ENCODE measurements at places on chromosomes 6 and 20.
A peak's percentile ranks its signal among the peaks of the same experiment; 100 is the strongest.

DNA sequence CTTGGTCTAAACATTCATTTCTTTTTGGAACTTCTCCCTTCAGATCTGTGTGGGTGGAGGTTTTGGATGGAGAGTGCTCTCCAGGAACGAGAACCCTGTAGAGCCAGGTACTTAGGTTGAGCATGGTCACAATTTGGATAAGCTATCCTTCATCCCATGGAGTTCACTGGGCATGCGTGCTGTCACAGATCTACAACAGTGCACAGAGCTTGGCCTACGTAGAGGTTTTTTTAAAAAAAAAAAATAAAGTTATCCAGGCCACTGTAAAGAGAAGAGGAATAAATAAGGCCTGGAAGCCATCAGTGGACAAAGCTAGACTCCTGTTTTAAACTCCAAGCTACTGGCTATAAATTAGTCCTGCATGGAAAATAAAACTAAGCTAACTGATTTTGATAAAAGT, 165.6 kb downstream of the SLC24A3 start:
- no peak for DNase-seq

GRCh38 chr6:133277228-133277899, 36.2 kb downstream of the EYA4 start:
- DNase-seq = no peak

GRCh38 chr20:45433316-45433715, 17.4 kb downstream of the PIGT start:
- no peak for DNase-seq

GRCh38 chr6:137272403-137272802, 53.2 kb upstream of the IFNGR1 start:
- no peak for DNase-seq

GRCh38 chr20:39048000-39048696, 86.0 kb downstream of the DHX35 start:
- peak; percentile 39 for DNase-seq

DNA sequence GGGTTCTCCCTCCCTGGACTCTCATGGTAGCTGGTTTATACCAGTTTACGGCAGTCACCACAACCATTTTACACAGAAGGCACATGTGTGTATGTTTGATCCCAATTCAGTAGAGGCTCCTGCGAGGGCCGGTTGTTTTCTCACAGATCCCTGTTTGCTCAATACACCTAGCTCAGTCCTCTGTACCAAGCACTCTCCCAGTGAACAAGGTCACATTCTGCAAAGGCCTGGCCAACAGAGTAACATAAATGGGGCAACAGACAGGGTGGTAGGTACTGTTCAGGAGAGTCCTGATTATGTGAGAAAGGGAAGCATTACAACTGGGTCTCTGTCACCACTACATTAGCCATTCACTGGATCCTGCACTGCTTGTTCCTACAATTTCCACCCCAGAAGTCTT, 84.4 kb downstream of the ELOVL5 start:
- DNase-seq = no peak

DNA sequence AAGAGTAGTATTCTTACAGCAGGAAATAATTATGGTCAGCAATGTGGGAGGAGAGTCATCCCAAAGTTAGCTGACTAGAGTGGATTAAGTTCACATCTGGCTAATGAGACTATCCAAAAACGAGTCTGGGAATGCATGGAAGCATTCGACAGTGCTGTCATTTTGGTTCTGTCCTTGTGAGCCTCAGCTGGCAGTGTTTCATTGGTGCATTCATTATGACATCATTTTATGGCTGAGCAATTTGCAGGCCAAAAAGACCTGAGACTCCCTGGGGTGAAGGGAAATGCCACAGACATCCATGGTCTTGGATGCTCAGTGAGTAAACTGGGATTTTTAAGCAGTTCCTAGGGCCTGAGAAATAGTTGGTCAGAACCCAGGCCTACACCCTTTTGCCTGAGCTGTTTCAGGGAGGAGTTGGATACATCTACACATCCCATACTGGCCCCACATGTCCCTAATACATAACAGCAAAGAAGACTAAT, 196.4 kb upstream of the CCN2 start:
- DNase-seq = no peak

- no peak for DNase-seq
Observed at GRCh38 chr6:132650429-132650828, 8.6 kb downstream of the TAAR1 start.

DNA sequence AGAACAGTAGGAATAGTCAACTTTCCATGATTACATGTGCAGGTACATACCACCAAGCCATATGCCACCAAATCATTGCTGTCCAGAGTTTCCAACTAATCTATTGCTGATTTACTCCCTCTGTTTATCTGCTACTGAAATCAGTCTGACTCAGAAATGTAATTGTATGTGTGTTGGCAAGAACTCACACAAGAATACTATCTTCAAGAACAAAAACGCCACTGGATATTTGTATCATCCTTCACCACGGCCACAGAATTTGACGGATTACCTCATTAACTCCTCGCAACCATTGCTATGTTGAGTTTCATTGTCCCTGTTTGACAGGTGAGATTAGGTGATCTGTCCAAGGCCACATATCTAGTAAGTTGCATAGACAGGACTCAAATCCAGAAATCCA, 159.2 kb downstream of the GMPR start:
- no peak for DNase-seq

DNA sequence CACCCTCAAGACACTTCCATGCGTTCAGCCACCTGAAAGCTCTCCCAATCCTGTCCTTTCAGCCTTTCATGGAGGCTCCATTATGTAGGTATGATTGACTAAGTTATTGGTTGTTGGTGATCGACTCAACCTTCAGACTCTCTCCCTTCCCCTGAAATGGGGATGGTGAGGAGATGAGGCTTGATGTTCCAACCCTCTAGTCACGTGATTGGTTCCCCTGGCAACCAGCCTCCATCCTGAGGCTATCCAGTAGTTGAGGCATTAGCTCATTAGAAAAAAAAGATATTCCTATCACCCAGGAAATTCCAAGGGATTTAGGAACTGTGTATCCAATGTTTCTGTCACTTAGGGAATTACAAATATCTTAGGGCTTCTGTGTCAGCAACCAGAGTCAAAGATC, 426.6 kb downstream of the PKHD1 start:
- DNase-seq = no peak

DNA sequence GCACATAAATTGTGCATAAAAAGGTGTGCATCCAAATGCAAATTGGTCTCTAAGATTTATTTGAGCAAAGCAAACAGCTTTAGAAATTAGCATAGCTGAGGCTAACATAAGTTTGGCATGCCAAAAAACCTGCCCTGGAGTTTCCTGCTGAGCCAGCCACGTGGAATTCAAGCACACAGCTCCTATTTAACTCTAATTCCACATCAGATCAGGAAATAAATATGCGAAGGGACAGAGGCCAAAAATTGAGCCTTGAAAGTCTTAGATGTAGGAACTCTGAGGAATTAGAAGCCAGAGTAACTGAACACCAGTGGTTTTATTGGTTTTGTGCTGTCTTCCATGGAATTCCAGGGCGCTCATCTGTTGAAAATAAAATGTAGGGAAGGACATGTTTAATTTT, 19.6 kb downstream of the SOBP start:
- DNase-seq = no peak

- peak; percentile 57 for DNase-seq
Observed at GRCh38 chr6:134882426-134883038, 67.4 kb downstream of the ALDH8A1 start.

DNA sequence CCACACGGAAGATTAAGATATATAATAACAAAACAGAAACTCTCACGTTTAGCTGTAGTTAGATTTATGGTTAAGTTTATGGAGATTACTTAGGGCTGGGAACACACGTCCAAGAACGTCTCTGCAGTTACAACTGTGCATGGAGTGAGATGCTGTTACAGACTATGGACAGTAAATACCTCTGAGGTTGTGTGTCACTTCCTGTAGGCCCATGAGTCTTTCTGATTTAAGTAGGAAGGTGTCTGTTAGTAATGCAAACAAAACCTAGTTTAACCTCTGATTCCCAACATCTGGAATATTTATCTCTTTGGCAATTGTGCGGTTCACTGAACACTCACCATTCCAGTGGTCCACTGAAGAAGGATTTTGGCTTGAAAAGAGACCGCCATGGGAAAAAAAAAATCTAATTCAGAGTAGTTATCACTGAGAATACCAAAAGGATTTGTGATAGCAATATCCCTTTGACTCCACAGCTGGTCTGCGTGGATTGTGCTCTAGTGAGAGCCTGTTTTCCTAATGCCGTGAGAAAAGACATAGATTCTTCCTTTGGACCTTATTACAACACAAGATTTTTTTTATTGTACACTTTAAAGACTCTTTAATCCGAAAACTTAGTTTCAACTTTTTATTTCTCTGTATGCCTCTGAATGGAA, 478.2 kb upstream of the CITED2 start:
- no peak for DNase-seq

- DNase-seq = no peak
Observed at GRCh38 chr6:149686230-149686629, 31.7 kb downstream of the LATS1 start.

DNA sequence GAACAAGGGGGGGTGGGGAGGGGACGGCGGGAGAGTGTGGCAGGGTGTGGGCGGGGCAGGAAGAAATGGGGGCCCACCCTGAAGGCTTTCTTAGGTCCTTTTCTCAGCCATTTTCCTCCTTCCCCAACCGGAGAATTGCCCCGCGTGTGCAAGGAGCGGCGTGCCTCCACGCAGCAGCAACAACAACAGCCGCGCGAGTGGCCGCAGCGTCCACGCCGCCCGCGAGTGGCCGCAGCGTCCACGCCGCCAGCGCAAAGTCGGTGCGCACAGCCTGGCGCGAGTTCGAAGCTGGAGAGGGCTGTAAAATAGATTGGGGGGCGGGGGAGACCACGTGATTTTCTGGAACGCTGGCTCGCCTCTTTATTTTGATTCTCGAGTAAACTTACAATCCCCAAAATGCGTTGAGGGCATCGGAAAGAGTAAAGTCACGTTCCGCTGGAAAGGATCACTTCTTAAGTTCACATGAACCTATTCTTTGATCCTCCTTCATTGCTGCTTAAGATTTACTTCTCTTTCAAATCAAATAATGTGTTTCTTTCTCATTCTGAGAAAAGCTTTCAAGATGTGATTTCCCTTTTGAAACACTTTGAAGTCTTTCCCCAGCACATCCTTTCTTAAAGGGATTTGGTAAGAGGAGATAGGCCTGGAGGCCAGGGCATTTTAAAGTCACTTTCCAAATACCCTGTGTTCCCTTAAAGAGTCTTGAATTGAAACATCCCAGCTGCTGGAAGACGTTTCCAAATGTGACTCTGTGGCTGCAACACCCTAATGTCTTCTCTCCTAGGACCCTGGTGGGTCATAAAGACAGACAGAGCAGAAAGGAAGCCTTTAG, 66.7 kb upstream of the ZNF217 start:
- DNase-seq = no peak

GRCh38 chr6:1577896-1578745, 31.6 kb upstream of the FOXC1 start:
- no peak for DNase-seq

DNA sequence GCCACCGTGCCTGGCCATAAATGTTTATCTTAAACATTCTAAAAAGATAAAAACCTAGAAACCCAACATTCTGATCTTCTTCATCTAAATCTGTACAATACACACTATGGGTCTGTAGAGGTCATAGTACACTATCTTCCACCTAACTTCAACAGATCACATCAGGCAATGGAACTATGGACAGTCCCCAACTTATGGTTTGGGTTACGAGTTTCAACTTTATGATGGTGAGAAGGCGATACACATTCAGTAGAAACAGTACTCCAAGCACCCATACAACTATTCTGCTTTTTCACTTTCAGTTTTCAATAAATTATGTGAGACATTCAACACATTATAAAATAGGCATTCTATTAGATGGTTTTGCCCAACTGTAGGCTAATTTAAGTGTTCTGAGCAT, 23.1 kb downstream of the FKBP5 start:
- no peak for DNase-seq

- peak; percentile 15 for DNase-seq
Observed at GRCh38 chr6:116969211-116969863, 92.3 kb downstream of the RFX6 start.

GRCh38 chr20:25272223-25273000, 24.5 kb downstream of the PYGB start:
- no peak for DNase-seq

GRCh38 chr6:158358450-158359077, 46.3 kb downstream of the TULP4 start:
- DNase-seq = no peak

DNA sequence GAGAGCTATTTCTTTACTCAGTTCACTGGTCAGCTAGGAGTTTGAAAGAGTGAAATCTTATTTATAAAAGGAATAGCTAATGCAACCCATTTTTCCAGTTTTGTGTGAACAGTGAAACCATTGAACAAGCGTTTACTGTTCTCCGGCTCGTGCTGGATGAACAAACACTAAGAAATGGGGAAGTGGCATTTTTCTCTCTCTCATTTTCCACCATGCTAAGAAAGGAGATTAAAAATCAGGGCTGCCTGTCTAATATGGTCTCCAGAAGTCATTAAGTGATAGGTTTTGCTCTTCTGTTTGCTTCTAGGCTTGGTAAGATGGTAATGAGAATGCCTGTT, 774 bp upstream of the SFT2D1 start:
- DNase-seq = no peak

- peak; percentile 55 for DNase-seq
Observed at GRCh38 chr6:49849213-49849907, 17.0 kb downstream of the CRISP1 start.

DNA sequence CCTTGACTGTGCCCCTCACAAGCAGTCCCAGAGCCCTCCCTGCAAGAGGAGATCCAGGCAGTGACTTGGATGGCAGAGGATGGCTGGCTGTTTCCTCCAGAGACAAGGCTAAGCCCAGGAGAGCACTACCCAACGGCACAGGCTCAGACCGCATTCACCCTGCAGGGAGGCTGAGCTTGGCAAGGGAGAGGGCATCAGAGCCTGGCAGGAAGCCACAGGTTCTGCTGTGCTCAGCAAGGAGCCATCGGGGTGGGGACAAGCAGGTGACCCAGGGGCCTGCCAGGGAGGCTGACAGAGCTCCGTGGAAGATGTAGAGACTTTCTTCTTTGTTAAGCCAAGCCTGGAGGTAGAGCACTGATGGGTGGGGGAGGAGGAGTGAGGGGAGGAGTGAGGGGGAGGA, 159.2 kb upstream of the CST7 start:
- no peak for DNase-seq

DNA sequence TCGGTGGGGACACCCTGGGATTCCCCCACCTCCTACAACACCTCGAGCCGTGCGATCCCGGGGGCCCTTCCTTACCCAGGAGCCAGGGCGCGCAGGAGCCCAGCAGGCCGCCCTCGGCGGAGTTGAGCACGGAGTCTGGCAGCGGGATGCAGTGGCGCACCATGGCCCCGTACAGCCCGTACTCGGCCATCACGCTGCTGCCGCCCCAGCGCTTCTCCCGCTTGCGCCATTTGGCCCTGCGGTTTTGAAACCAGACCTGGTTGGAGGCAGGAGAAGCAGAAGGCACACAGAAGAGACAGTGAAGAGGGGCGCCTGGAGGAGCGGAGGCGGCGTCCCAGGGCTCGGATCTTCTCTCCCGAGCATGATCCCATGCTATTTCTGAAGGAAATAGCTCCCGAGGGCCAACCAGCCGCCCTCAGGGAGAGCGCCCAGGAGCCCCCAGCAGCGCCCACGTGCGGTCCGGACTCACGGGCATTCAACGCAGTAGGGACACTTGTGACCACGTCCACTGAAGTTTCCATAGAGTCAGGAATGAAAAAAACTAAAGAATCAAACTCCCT, 4.3 kb downstream of the VSX1 start:
- no peak for DNase-seq

- DNase-seq = no peak
Observed at GRCh38 chr6:148342350-148343046, at the start of gene SASH1. Gene SASH1 (plus strand): TSS chr6:148342838. CDS start chr6:148343068, 230 bp downstream.

GRCh38 chr6:106539936-106540335, 89.4 kb downstream of the RTN4IP1 start:
- no peak for DNase-seq

GRCh38 chr20:63835021-63835858, 4.2 kb upstream of the ZBTB46 start:
- DNase-seq = peak; percentile 87

All from NCI-H1694 (cell line).